ENCODE measurements at places on chromosomes 12 and 14.

- DNase-seq = no peak
Observed at GRCh38 chr12:104866291-104866690, 91.8 kb downstream of the SLC41A2 start.

DNA sequence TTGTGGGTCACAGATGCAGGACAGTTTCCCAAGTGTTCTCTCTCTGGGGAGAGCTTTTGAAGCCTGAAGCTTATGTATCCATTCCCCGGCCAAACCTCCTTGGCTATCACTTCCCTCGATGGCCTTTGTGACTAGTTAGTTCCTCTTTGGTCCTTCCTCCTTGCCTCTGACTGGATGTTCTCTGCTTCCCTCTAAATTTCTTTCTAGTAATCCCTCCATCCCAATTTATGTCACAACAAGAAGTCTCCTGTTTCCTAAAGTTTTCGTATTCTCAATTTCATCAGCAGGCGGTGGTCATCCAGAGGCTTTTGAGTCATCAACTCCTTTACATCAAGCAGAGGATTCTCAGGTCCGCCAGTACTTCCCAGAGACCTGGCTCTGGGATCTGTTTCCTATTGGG lies 27.5 kb downstream of the A2ML1 start:
- no peak for DNase-seq

DNA sequence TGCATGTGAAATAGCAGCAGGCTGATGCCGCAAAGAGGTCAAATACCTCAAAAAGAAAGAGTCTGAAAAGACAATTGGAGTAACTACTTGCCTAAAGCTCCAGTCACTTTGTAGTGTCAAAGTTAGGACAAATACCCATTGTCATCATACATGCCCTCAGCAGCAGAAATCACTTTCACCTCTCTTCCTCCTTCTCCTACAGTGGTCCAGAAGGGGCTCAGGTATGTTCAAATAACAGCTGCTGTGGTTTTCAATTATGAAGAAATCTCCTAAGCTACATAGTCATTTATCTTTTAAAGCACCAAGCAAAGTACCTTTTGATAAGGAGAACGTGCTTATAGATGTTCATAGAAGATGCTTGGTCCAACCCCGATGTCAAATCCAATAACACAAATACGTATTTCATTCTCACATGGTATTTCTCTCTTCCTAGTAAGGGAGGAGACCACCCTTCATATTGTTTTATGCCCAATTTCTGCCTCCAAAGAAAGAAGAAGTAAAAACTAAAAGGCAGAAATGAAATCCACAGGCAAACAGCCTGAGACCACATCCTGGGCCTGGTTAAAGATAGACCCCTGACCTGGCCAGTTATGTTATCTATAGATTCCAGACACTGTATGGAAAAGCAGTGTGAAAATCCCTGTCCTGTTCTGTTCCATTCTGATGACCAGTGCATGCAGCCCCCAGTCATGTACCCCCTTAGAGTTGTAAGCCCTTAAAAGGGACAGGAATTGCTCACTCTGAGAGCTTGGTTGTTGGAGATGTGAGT lies 23.7 kb downstream of the GYS2 start:
- DNase-seq = no peak

GRCh38 chr12:25835385-25835784 lies 123.1 kb upstream of the RASSF8 start:
- no peak for DNase-seq

DNA sequence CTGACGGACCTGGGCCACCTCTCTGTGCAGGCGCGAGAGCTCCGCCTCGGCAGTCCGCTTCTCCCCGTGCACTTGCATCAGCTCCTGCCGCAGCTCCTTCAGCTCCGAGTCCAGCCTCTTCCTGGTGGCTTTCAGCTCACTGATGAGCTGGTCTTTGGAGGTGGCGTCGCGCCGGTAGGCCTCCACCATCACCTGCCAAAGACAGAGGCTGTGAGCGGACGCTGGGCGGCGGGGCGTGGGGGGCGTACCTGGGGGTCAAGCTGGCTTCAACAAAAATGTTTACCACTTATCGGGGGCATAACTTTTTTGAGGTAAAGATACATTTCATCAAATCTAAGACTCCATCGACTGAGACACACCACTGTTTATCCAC lies 27.5 kb upstream of the ANKLE2 start:
- DNase-seq = no peak

DNA sequence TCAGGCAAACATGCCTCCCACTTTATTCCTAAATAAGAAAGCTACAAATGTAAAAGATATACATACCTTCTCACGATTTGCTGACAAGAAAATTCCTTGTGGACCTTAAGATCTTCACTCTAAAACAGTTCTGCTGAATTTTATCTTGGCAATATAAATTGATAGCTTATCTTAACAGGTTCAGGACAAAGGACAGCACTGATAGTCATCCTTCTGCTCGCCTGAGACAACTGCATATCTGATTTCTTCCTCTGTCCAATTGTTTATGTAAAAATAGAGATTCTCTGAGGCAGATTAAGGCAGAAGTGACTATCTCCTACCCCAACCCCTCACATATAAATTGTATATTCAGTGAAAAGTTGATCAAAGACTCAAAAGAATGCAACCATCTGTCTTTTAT lies 44.9 kb downstream of the CAPZA3 start:
- DNase-seq = no peak

GRCh38 chr12:39692258-39692853 lies 72.8 kb upstream of the ABCD2 start:
- DNase-seq = no peak

DNA sequence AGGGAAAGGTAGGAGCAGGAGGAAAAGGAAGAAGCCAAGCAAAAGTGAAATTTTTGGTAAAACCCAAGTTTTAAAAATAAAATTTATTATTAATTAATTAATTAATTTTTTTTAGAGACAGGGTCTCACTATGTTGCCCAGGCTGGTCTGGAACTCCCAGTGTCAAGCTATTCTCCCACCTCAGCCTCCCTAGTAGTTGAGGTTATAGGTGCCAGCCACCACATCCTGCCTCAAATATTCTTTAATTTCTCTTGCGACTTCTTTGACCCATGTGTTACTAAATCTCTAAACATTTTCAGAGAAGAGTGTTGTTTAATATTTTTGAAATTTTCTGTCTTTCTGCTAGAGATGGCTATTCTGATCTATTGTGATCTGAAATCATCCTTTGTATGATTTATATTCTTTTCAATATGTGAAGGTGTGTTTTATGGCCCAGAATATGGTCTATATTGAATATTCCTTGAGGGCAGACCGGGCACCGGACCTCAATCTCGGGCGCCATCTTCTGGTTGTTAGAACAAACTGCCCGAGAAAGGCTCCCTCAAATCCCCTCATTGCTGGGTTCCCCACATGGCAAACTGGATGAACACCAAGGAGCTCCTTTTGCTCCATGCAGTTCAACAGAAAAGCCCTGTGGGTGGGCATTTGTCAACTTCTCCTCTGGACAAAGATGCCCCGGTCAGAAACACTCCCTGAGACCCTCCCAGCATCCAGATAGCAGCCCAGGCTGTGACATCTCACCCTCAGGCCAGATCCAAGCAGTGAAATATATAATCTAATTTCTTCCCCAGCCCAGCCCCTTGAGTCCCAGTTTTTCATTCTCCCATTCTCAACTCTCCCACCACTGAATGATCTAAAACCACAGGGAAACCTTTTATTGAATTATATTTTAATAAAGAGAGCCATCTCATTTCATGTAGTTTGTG lies 110.5 kb downstream of the ASCL4 start:
- no peak for DNase-seq

DNA sequence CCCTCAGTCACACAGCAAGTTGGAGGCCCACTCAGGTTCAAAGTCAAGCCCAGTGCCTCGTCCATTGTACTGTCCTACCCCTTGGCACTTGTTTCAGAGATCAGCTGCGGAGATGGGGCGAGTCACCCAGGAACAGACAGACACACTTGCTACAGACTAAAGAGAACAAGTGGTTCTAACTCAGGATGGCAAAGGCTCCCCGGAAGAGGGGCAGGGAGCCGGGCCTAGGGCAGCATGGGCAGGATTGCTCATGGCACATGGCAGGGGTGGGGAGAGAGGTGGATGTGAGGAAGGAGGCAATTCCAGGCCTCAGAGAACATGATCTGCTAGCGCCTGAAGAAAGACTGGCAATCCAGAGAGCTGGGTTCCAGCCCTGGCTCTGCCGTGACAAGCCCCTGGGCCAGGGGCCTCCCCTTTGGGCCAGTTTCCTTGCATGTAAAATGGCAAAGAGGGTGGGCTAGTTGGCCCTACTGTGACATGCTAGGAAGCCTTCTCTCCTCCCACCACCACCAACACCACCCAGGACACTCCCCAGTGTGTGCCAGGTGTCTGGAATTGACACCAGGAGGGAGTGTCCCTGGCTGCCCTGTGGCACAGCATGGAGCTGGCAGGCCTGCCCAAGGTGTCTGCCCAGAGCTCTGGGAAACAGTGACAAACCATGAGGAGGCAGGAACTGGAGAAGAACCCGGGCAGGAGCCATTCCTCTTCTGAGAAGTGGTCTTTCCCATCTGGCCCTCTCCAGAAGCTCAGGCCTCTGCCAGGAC lies 24.0 kb upstream of the IRF2BPL start:
- DNase-seq = no peak

DNA sequence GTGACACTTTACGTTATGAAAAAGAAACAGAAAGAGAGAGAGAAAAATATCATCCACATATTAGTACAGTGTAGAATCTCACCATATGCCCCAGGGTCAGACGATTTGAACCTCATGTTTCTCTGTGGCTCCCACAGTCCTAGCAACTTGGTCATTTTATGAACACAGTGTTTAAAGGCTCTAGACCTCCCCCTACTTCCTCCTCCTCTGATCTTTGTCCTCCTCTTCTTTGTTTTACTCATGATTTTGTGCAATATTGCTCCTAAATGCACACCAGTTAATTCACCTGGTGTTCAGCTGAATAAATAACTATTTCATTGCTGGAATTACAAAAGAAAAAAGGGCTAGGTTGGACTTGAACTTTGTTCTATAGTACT lies 18.2 kb downstream of the GLT1D1 start:
- no peak for DNase-seq

- DNase-seq = peak; percentile 78
Observed at GRCh38 chr14:65222440-65222858, 120.1 kb upstream of the MAX start.

DNA sequence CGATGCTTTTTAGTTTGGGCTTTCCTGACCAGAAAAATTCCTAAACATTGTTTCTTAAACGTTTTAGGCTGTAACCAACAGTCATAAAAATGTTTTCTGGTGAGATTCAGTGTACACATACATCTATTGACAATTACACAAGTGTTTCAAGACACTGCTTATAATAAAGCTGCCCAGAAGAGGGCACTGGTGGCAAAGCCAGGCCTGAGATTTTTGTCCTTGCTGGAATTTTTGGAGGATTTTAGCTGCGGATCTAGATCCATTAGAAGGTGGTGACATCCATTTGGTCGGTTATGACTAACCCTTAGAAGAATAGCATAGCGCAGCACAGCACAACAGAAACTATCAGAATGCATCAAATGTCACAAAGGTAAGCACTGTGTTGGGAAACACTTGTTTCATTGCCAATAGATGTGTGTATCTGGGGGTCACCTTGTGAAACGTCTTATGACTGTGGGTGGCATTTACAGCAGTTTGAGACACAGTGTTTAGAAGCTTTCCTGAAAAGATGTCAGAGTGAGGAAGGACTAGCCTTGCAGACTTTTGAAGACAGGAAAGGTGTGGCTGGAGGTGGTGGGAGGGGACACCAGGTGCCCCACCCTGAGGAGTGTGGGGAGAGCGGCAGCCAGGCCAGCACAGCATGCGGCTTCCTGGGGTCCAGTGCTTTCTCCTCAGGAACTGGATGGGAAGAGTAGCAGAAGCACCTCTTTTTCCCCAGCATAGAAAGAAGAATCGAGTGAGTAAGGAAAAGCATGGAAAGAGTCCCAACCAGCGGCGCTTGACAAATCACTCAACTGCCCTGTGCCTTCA lies 54.7 kb upstream of the FKBP4 start:
- no peak for DNase-seq

GRCh38 chr14:65071544-65071943 lies 30.8 kb downstream of the MAX start:
- DNase-seq = no peak

- no peak for DNase-seq
Observed at GRCh38 chr12:27179400-27180214, 64.5 kb upstream of the STK38L start.

DNA sequence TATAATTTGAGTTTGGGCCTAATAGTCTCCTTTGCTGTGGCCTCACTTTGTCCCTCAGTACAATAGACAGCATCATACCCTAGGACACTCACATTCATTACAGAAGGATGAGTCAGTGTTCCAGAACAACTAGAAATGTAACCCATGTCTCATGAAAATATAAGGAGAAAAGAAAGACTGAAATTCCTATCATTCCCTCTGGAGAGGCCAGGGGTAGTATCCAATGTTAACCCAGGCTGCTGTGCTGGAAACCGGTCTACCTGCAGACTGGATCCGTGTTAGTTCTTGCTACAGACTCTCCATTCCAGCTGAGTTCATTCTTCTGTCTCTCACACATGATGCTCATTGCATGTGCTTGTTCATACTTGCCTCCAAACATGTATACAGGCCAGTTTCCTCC lies 75.8 kb upstream of the HOXC13 start:
- no peak for DNase-seq

All from sciatic nerve (tissue), 2 donors.